Liver (tissue), 10 donors: ENCODE measurements at places on chromosomes 3 and 15.

DNA sequence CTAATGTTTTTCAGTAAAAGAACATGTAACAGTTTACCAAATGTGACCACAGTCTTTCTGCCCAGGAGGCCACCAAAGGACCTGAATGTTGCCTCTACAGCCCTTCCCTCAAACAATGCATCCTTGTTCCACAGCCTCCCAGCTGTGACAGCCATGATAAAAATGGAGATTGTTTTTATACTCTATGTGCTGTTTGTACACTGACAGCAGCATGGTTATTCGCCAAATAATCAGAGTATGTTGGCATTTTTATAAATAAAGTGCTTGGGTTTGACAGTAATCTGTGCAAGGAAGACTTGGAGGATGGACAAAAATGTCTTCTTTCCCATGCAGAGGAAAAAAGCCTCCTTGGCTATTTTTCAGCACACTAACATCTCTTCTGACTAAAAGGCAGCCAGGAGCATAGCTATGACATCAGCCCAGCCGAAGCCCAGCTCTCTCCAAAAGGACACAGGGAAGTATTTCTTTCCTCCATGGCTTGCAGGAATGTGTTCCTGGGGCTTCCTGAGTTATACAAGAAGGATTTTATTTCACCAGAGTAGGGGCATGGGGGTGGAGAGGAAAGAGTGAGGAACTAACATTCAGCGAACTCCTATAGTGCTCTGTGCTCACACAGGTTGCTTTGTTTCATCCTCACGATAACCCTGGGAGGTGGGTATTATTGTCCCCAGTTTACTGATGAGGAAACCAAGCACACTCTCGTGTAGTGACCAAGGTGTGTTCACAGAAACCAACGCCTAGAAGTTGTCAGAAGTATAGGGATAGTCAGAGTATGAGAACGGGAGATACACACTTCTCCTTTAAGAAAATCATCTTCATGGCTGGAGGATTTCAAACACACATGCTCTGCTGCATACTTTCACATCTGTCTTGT, 339.7 kb downstream of the MECOM start:
- H3K4me3 ChIP-seq = no peak overlapping the region
- H3K4me1 ChIP-seq = no peaks in the 10 kb centered on the region
- no peaks in the 10 kb centered on the region for H3K27me3 ChIP-seq

- DNase-seq = no peak
- no peaks in the 10 kb centered on the region for H3K36me3 ChIP-seq
- no peak overlapping the region for H3K27ac ChIP-seq
- H3K4me1 ChIP-seq = no peaks in the 10 kb centered on the region
- H3K27me3 ChIP-seq = peaks cover 5% of the 10 kb centered on the region
Measured at GRCh38 chr15:101844916-101845315, 32.9 kb downstream of the OR4F15 start.

GRCh38 chr15:68175526-68175925, 29.6 kb downstream of the CALML4 start:
- no peak overlapping the region for H3K27ac ChIP-seq
- H3K4me3 ChIP-seq = no peak overlapping the region
- H3K36me3 ChIP-seq = peaks cover 19% of the 10 kb centered on the region
- no peaks in the 10 kb centered on the region for H3K27me3 ChIP-seq
- DNase-seq = no peak

DNA sequence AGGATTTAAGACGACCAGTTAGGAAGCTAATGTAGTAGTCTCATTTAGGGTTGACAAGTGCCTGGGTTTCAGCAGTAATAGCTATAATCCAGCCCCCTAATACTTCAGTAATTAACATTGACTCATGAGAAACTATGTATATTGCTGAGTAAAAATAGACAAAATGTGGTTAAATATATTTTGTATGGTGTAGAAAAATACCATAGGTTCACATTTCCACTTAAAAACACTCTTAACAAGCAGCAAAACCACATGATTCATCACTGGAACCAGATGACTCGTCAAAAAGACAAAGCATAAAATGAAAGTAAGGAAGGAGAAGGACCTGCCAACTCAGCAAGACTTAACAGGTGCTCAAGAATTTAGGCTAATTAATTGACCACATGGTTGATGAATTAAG, 288.9 kb downstream of the EFHB start:
- H3K36me3 ChIP-seq = no peaks in the 10 kb centered on the region
- no peak for DNase-seq
- H3K4me3 ChIP-seq = no peak overlapping the region
- H3K27me3 ChIP-seq = no peaks in the 10 kb centered on the region

- DNase-seq = no peak
- H3K36me3 ChIP-seq = peaks cover 10% of the 10 kb centered on the region
- H3K4me3 ChIP-seq = no peak overlapping the region
- H3K4me1 ChIP-seq = no peaks in the 10 kb centered on the region
- no peaks in the 10 kb centered on the region for H3K27me3 ChIP-seq
Measured at GRCh38 chr3:16294844-16295243, 29.8 kb downstream of the OXNAD1 start.

GRCh38 chr3:196323691-196324090, 5.7 kb upstream of the DYNLT2B start:
- no peak for DNase-seq
- H3K27me3 ChIP-seq = no peaks in the 10 kb centered on the region
- H3K27ac ChIP-seq = no peak overlapping the region

- no peak for DNase-seq
- peaks cover 5% of the 10 kb centered on the region for H3K27me3 ChIP-seq
- no peaks in the 10 kb centered on the region for H3K36me3 ChIP-seq
- no peaks in the 10 kb centered on the region for H3K4me1 ChIP-seq
- H3K4me3 ChIP-seq = no peak overlapping the region
Measured at GRCh38 chr15:93372208-93372864, 283.3 kb upstream of the RGMA start.

GRCh38 chr15:74389241-74390048, 22.0 kb upstream of the CYP11A1 start:
- H3K27me3 ChIP-seq = no peaks in the 10 kb centered on the region
- no peak overlapping the region for H3K27ac ChIP-seq
- H3K4me1 ChIP-seq = no peaks in the 10 kb centered on the region
- H3K4me3 ChIP-seq = no peak overlapping the region

DNA sequence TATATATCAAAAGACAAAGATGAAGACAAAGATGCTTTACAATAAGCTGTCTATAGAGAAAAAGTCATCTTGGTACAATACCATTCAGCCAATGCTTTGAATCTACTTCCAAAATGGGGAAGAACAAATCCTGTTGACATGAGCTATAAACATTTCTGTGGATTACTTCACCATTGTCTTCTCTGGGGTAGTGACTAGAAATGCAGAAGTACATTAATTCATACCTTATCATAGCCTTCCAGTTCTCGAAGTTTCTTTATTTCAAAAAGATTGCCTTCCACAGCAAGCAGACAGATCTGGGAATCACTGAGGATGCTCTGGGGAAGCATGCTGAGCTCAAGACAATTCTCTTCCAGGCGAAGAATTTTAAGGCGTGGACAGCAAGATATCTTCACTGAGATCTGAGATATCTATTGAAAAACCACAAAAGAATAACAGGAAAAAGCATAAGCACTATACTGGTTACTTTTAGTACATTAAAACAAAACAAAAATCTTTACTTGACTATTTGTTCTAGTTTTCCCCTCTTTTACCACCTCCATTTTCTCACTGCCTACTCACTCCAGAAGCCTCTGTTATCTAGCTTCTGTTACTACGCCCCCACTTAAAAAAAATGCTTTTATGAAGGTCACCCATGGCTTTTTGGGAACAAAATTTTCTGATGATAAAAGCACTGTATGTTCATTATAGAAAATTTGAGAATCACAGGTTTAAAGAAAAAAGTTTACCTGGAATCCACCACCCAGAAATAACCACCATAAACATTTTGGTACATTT, 3.6 kb downstream of the LRRC57 start:
- peaks cover 20% of the 10 kb centered on the region for H3K36me3 ChIP-seq
- H3K27me3 ChIP-seq = no peaks in the 10 kb centered on the region
- no peak overlapping the region for H3K4me3 ChIP-seq
- peaks cover 13% of the 10 kb centered on the region for H3K4me1 ChIP-seq
- H3K27ac ChIP-seq = no peak overlapping the region

- no peaks in the 10 kb centered on the region for H3K36me3 ChIP-seq
- H3K4me3 ChIP-seq = no peak overlapping the region
- H3K27ac ChIP-seq = no peak overlapping the region
- H3K4me1 ChIP-seq = no peaks in the 10 kb centered on the region
Measured at GRCh38 chr15:37701230-37701629, 233.2 kb upstream of the TMCO5A start.

- no peaks in the 10 kb centered on the region for H3K36me3 ChIP-seq
- no peak overlapping the region for H3K27ac ChIP-seq
- H3K4me3 ChIP-seq = no peak overlapping the region
- DNase-seq = no peak
Measured at GRCh38 chr15:25858952-25859760, 4.0 kb downstream of the ATP10A start.

- H3K4me3 ChIP-seq = no peak overlapping the region
- H3K4me1 ChIP-seq = no peaks in the 10 kb centered on the region
Measured at GRCh38 chr3:160141485-160142185, 83.6 kb upstream of the C3orf80 start.

GRCh38 chr15:69454953-69455352, 2.3 kb downstream of the RPLP1 start:
- peaks cover 17% of the 10 kb centered on the region for H3K36me3 ChIP-seq
- peaks cover 28% of the 10 kb centered on the region for H3K4me1 ChIP-seq
- no peaks in the 10 kb centered on the region for H3K27me3 ChIP-seq
- no peak overlapping the region for H3K27ac ChIP-seq

GRCh38 chr3:6079561-6080179, 781.2 kb upstream of the GRM7 start:
- no peak for DNase-seq
- H3K4me1 ChIP-seq = no peaks in the 10 kb centered on the region
- H3K27me3 ChIP-seq = no peaks in the 10 kb centered on the region
- no peak overlapping the region for H3K4me3 ChIP-seq

DNA sequence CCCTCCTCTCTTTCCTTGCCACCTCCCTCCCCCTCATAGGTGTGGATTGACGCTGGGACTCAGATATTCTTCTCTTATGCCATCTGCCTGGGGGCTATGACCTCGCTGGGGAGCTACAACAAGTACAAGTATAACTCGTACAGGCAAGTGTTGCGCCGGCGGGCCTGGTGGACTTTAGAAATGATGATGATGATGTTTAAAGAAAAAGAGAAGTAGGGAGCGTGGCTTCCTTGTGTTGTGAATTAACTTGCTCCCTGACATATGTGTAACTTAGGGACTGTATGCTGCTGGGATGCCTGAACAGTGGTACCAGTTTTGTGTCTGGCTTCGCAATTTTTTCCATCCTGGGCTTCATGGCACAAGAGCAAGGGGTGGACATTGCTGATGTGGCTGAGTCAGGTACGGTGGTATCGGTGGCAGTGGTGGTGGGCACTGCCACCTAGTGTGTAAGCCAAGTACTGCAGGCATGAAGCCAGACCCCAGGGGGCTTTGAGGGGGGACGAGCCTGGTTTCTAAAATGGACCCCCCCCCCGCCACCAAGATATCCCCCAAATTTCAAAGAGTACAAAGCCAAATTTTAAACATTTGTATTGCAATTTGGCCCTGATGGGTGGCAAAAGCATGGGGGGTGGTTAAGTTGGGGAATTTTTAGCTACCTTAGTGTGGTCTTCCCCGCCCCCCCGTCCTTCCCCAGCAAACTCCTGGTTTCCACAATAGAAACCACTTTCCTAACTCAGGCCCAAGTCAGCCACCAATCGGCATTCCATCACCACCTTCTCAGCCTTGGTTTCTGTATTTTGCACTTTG, 65.6 kb downstream of the SLC6A6 start:
- H3K27ac ChIP-seq = no peak overlapping the region
- H3K4me3 ChIP-seq = no peak overlapping the region
- peak; percentile 46 for DNase-seq
- no peaks in the 10 kb centered on the region for H3K4me1 ChIP-seq

DNA sequence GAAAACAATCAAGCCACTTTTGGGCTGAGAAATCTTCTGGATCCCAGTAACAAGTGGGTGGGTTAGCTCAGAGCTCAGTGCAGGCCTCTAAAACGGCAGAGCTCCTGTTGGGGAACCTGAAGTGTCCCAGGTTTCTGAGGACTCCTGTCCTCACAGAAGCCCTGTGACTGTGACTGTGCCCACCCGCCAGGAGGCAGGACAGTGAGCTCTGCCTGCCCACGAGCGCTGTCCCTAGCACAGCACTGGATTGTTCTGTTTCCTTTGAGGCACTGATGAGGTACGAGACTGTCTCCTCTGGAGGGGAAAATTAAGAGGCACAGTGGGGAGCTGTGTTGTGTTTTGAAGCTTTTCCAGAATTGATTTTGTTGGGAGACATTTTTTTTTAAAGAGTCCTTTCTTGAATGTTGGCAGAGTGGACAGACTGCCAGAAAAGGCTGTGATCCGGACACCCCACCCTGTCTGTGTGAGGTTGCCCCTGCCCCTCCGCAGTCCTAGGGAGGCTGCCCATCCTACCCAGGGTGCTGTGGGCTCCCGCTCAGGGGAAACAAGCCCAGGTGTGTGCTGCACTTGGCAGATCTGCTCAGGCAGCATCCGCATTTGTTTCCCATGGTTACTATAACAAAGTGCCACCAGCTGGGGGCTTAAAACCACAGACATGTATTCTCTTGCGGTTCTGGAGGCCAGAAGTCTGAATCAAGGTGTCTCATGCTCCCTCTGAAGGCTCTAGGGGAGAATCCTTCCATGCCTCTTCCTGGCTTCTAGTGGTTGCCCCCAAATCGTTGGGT, 66.6 kb upstream of the LARS2 start:
- no peaks in the 10 kb centered on the region for H3K36me3 ChIP-seq
- H3K4me1 ChIP-seq = no peaks in the 10 kb centered on the region
- H3K27ac ChIP-seq = no peak overlapping the region
- no peak overlapping the region for H3K4me3 ChIP-seq
- H3K27me3 ChIP-seq = no peaks in the 10 kb centered on the region

DNA sequence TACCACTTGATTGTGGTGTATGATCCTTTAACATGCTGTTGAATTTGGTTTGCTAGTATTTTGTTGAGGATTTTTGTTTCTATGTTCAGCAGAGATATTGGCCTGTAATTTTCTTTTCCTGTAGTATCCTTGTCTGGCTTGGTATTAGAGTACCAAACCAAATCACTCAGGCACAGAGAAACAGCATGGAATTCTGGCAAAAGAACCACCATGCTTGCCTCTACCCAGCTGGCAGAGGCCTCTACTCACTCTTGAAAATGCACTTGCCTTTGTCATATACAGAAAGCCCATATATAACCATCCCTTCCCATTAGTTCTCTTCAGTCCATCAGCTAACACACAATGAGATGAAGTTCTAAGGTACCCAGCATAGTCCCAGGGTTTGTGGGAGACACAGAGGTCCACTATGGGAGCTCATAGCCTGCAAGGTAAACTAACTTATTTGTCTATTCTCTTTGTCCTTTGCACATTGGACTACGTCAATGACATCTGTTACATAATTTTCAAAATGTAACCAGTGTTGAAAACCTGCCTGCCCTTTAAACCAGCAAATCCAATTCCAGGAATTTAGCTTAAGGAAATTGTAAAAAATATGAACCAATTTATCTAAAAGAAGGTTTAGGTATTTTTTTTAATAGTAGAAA, 82.1 kb upstream of the POMGNT2 start:
- no peak overlapping the region for H3K4me3 ChIP-seq
- no peaks in the 10 kb centered on the region for H3K27me3 ChIP-seq
- no peak for DNase-seq

GRCh38 chr3:16181361-16181760, 6.9 kb downstream of the GALNT15 start:
- no peak overlapping the region for H3K4me3 ChIP-seq
- H3K27me3 ChIP-seq = no peaks in the 10 kb centered on the region
- H3K36me3 ChIP-seq = no peaks in the 10 kb centered on the region
- H3K4me1 ChIP-seq = peaks cover 2% of the 10 kb centered on the region
- DNase-seq = peak; percentile 30

- no peaks in the 10 kb centered on the region for H3K36me3 ChIP-seq
- H3K4me1 ChIP-seq = no peaks in the 10 kb centered on the region
- DNase-seq = no peak
- H3K4me3 ChIP-seq = no peak overlapping the region
- H3K27me3 ChIP-seq = peaks cover 5% of the 10 kb centered on the region
Measured at GRCh38 chr3:43921056-43921648, 230.4 kb downstream of the ABHD5 start.
